ENCODE measurements at places on chromosomes 5 and 9. TPM values are rescaled to one million over a fixed set of nuclear protein-coding genes. Genes with fewer than 3 reads are reported as not detected.

- DNase-seq, result no peak
Measured at GRCh38 chr9:113269355-113269754, 6.0 kb downstream of the CDC26 start.

DNA sequence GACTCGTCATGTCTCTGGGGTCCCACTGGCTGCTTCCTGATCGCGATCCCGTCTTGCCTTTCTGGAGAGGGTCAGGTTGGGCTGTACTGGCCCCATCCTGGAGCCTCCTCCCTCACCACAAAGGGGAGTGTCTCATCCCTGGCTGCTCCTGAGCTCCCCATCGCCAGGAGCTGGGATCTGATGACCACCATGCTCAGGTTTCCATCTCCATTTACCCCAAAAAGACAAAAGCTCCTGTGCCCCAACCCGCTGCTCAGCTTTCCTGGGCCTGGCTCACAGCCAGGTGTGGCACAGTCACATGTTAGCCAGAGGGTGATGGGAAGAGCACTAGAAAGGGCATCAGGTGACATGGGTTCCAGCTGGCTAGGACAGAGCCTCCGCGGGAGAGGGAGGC is 47.3 kb upstream of the CDKN2AIPNL start:
- DNase-seq, result no peak

- DNase-seq, result peak; percentile 77
Measured at GRCh38 chr9:136117291-136117915, 1.3 kb downstream of the TMEM250 start.

- DNase-seq, result no peak
Measured at GRCh38 chr9:125681086-125681622, 25.9 kb downstream of the MAPKAP1 start.

- no peak for DNase-seq
Measured at GRCh38 chr9:9286001-9286400, 1326.8 kb downstream of the PTPRD start.

GRCh38 chr9:3299872-3300271 is 225.9 kb downstream of the RFX3 start:
- no peak for DNase-seq

GRCh38 chr5:17302604-17303003 is 85.2 kb downstream of the BASP1 start:
- no peak for DNase-seq

DNA sequence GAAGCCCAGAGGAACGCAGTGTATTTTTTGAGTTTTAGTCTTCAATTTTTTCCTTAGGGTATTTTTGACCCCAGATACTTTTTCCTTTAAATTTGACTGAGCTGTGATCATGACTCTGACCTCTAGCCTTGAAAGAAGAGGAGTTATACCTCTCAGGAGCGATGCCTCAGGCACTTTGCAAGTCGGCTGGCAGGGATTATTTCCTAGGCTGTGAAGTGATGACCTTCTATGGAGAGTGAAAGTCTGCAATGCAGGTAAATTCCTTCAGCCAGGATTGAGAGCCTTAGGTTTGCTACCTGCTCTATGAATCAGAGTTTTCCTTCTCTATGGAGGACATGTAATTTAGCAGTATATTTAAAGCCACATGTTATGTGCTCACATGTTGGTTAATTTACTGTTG is 10.8 kb upstream of the NUDT12 start:
- no peak for DNase-seq

KCTD16 gene
- total RNA-seq, result 0.27 TPM

TICAM2 gene
- total RNA-seq, result 0.96 TPM

SLC24A2 gene
- total RNA-seq, result not detected

DRD1 gene
- total RNA-seq, result not detected

QRFP gene
- total RNA-seq, result not detected

PCDHGB4 gene
- total RNA-seq, result not detected
